ENCODE measurements at places on chromosomes 4 and X.

- DNase-seq = no peak
These were observed 42.5 kb downstream of the MID1 start for GRCh38 chrX:10577853-10578252.

DNA sequence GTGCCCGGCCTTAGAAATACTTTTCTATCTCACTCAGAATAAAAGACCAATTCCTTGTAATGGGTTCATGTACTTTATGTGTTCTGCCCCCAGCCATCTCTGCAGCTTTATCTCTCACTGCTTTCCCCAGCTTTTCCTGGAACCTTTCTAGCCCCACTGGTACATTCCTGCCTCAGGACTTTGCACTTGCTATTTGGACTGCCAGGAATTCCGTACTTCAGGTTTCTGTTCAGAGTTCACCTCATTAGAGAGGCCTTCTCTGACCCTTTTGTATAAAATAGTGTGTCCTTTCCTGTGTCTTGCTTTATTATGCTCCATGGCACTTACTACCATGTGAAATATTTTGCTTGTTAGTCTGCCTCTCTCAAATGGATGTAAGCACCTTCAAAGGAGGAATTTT is 112.5 kb downstream of the PDLIM5 start:
- DNase-seq = no peak

- DNase-seq = no peak
These were observed 803.2 kb downstream of the RAPGEF2 start for GRCh38 chr4:159906051-159906450.

DNA sequence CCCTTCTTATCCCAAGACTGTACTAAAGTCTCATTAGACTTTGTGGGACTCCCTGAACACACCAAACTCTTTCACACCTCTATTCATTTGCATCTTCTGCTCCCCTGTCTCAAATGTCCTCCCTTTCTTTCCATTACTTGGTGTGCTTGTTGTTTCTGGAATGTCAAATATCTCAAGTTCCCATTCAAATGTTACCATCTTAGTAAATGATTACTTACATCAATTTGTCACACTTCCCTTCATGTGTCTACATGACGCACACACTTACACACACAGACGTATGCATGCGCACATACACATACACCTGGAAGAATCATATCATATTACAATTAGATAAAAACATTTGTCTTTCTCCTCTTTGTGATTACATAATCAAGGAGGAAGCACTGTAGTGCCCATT is 210.8 kb upstream of the TEX13C start:
- no peak for DNase-seq

- DNase-seq = no peak
These were observed 197.8 kb downstream of the AFF2 start for GRCh38 chrX:148698221-148698620.

- DNase-seq = no peak
These were observed 338.1 kb downstream of the BCOR start for GRCh38 chrX:39759526-39760224.

DNA sequence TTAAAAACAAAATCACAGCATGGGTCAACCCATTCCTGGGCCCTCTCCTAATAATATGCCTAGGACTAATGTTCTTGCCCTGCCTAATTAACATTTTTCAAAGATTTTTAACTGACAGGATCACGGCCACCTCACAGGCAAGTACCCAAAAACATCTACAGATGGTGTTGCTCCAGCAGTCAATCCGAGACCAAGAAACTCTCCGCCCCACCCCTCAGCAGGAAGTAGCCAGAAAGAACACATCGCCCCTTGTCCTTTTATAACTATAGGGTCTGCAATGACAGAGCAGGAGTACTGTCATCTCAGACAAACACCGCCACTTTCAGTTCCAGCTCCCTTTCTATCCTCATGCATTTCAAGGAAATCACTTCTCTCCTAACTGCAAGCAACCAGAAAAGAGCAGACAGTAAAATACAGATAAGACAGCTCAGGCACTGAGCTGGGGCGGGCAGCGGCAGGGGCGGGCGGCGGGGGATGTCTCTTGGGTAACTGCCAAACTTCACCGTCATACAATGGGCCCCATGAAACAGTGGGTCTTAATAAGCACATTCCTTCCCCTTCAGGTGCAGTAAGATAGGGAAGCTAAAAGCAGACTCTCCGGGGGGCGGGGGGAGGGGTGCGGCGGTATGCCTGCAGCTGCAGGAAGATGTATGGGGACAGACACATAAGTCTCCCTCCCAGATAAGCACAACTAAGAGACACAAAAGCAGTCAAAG is 67.4 kb downstream of the ZNF182 start:
- no peak for DNase-seq

DNA sequence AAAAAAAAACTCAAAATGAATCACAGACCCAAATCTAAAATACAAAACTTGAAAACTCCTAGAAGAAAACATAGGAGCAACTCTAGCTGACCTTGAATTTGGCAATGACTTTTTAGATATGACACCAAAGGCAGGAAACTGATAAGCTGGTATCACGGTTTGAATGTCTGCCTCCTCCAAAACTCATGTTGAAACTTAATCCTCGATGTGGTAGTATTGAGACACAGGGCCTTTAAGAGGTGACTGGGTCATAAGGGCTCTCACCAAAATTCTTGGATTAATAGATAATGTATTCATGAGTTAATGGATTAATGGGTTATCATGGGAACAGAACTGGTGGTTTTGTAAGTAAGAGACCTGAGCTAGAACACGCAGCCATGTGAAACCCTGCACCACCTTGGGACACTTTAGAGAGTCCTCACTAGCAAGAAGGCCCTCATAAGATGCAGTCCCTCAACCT is 40.5 kb downstream of the FRYL start:
- DNase-seq = no peak

DNA sequence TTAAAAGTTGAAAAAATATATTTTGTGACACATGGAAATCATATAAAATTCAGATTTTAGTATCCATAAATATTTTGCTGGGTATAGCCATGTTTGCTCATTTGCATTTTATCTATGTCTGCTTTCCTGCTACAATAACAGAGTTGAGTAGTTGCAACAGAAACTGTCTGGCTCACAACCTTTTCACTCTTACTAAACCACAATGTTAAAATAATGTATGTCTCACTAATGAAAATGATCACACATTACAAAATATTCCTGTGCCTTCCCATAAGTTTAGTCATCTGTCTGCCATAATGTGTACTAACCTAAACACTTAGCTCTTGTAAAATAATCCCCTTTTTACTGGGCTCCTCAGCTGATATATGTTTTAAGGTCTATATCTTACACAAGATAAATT is 174.0 kb upstream of the PRPS2 start:
- no peak for DNase-seq

- DNase-seq = no peak
These were observed 15.0 kb upstream of the XAGE2 start for GRCh38 chrX:52353838-52354237.

GRCh38 chrX:52426810-52427209 is 58.0 kb downstream of the XAGE2 start:
- DNase-seq = no peak

- DNase-seq = no peak
These were observed 246.5 kb upstream of the HS3ST1 start for GRCh38 chr4:11675051-11675800.

DNA sequence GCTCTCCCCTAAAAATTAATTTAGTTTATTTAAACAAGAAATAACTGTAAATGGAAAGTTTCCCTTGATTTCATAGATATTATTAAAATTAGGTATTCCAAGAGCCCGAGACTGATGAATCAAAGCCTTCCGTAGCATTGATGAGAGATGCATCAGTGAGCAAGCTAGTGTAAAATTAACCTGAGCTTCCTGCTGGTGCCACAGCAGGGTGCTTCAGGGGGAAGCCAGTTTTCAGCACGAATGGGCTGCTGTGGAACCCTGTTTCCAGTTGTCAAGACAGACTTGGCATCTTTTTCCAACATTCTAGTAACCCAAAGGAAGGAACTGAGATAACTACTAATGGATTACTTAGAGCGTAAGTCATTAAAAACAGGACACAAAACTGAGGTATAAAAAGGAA is 221.7 kb downstream of the RBMX2 start:
- no peak for DNase-seq

DNA sequence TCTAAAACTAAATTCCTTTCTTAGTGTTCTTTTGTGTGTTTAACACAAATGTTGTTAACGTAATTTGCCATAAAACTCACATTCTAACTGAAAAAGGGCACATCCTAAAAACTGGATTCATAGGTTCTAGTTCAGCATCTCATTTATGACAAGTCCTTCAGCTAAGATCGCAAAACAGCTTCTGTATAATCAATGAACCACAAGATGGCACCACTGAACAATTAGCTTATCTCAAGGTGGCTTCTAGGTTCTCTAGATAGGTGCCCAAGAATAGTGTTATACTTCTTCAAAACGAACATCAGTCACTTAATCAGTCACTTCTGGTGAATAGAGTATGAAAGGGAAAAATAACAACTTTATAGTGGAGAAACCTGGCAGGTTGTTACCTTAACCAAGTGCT is 54.3 kb downstream of the NRK start:
- no peak for DNase-seq

DNA sequence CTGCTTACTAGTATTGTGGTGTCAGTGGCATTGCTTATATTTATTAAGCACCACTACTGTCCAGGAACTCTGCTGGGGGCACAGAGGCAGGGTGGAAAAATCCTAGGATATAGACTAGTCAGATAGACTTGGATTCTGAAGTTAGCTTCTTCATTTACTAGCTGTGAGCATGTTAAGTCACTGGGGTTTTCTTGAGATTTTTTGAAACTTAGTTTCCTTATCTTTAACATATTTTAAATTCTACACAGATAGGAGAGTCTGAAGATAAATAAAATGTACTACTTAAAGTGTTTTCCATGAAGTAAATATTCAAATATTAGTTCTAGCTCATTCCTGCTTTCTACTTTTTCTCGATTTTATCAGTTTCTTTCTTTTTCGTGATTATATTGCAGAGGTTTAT is 196.9 kb upstream of the GRID2 start:
- DNase-seq = no peak

DNA sequence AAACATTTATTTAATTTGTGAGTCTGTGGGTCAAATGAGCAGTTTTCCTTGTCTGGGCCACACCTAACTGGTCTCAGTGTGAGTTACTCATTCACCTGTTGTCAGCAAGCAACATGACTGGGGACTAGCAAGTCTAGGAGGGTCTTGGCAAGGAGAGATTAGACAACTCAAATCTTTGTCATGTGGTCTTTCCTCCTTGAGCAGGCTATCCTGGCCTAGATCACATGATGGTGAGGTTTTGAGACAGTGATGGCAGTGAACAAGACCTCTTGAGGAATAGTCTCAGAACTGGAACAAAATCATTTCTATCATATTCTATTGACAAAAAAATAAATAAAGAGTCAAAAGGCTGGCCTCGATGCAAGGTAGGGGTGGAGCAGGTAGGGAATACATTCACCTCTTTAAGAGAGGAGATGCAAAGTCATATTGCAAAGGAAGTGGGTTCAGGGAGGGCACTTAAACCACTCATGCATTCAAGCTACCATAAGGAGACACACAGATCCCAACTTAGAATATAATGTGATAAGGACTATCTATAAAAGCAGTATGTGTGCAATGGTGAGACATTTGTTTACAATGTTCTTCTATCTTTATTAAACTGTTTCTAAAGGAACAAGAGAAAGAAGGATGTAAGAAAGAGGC is 135.7 kb downstream of the ZNF330 start:
- no peak for DNase-seq

DNA sequence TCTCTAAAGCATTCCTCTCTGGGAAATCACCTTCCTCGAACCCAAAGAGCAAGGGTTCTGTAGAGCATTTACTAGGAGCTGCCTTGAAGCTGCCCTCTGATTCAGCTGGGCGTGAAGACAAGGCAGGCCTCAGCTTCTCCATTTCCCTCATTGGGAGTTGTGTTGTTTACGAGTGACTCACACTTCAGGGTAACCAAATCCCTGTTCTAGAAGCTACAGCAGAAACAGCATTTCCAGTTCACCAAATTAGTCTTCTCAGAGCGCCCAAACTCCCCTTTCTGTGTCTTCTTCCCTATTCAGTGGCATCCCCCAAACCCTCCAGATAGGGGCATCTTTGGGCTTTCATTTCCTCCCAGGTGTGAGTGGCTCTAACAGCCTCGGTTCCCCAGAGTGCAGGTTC is 863 bp upstream of the XPNPEP2 start:
- DNase-seq = no peak

DNA sequence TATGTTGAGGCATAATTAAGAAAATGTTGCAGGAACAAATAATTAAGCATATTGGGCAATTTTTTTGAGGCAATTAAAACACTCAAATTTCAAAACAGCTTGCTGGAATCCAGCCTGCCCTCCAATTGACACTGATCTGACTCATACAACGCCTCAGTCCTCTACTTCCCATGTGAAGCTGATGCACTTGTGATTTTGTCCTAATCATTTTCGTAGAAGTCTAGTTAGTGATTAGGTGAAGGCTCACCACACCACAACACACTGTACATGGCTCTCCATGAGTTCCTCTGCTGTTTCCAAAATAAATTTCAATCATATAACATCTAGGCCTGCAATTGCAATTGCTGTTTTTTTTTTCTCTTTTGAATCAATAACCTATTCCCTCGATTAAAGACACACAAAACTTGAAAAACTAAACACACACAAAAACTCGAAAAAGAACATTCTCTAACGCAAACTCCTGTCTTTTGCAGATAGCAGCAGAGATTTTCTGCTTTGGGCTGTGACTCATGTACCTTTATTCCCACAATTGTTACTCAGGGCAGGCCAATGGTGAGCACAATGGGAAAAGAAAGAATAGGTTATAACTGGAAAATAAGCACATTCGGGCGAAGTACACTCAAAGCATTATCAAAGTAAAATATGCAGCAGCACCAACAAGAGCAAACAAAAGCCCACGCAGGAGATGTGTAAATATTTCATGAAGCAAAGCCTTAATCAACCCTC is 1.7 kb downstream of the GPRIN3 start:
- no peak for DNase-seq

- DNase-seq = no peak
These were observed 3.5 kb downstream of the ZXDA start for GRCh38 chrX:57906790-57907189.

DNA sequence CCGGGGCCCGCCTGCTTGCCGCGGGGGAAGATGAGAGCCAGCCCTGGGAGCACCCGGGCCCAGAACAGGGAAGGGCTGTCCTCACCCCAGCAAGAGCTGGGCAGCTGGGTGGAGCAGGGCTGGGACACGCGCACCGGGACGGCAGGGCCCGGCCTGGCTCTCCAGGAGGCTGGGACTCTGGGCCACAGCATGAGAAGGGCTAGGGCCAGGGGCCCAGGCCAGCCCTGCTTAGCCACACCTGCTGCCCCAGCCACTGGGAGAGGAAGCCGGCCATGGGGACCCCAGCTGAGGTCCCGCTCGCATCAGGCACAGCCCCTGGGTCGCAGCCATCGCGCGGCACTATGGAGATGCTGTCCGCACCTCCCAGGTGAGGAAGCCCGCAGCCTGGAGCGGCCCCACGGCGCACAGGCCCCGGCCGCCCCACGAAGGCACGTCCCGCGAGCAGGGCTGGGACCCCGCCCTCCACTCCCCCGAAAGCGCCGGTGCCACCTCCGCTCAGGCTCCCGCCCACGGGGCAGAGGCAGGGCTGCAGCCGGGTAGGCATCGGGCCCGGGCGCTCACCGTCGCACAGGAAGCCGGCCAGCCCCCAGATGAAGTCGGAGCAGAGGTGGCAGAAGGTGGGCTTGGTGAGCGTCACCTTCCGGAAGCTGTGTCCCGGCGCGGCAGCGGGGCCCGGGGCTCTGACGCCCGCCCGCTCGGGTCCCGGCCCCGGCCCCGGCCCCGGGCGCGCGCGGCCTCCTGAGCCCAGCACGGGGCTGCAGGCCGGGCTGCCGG is 531 bp downstream of the DGKQ start:
- DNase-seq = peak; percentile 20

- no peak for DNase-seq
These were observed 5.2 kb upstream of the NDNF start for GRCh38 chr4:121077496-121077895.

- no peak for DNase-seq
These were observed 14.3 kb downstream of the TEC start for GRCh38 chr4:48255072-48255958.

All from stimulated activated CD4-positive, alpha-beta T cell treated with anti-CD3 and anti-CD28 coated beads, Interleukin-1b, Interleukin-23, amount 100 ng/mL, for 1 hour (primary cell).